Frontal cortex (tissue), 4 donors: ENCODE measurements at places on chromosomes 7 and 10.

GRCh38 chr10:112517451-112517862, 70.4 kb downstream of the VTI1A start:
- DNase-seq: no peak

DNA sequence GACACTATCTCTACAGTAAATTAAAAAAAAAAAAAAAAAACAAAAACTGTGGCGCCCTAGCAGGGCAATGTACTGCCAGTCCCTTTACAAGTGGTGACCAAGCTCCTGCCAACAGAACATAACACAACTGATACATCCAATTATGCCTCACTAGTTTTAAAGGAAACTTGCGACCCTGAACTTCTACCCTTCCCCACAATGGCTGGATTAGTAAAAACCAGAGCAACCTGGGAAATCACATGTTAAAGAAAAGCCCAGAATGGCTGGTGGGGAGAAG, 16.5 kb downstream of the ATE1 start:
- DNase-seq: no peak

DNA sequence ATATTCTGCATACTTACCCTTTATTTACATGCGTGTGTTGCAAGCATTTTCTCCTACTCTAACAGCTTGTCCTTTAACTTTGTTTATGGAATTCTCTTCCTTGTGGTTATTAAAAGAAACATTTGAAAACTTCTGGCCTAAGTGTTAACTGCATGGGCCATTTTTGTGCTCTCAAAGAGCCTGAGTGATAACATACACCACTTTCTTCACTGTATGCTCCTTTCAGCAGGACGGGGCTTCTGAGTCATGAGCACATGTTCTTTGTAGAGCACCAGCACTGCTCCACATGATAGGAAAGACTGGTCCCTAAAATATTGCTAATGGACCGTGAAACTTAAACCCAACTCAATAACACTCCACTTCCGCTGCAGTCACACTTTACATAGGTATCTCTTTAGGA, 1093.6 kb upstream of the GHITM start:
- no peak for DNase-seq

DNA sequence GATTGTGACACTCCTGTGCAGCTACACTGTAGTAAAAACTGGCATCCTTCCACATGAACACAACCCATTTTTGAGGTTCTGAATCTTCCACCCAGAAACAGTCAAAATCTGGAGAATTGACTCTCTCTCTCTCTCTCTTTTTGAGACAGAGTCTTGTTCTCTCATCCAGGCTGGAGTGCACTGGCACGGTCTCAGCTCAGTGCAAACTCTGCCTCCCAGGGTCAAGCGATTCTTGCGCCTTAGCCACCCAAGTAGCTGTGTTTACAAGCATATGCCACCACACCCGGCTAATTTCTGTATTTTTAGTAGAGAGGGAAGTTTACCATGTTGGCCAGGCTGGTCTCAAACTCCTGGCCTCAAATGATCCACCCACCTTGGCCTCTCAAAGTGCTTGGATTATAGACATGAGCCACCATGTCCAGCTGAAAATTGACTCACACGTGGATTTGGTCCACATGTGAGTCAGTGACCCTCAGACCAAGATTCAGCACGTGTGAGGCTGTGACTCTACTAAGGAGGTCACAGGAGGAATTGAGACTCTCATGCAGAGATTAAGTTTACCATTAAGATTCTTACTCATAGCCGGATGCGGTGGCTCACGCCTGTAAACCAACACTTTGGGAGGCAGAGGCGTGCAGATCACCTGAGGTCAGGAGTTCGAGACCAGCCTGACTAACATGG, 12.1 kb upstream of the ZNF107 start:
- no peak for DNase-seq

DNA sequence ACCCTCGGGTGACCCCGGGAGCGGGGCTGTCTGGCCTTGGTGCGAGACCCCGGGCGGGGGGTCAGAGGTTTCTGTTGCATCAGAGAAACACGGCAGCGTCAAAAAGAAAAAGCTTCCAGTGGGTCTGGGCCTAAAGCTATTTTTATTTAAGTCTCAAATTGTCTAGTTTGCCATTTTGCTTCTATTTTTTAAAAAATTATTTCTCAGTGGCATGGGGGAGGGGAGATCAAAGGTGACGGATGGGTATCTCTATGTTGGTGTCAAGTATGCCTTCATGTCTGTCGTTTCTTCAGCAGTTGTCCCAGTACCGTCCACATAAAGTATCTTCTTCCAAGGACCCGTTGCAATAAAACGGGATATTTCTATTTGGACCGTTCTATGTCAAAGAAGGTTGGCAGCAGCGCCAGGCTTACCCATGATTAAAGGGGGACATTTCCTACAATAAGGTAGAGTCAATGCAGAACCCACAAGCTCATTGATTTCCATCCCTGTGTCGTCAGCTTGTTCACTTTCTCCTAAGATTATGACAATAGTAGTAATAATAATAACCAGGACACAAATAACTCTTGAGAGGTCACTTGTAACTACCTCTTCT, 26.0 kb upstream of the VAX1 start:
- DNase-seq: no peak

- DNase-seq: no peak
These were observed 322.6 kb upstream of the KIAA1217 start for GRCh38 chr10:23886355-23886754.

DNA sequence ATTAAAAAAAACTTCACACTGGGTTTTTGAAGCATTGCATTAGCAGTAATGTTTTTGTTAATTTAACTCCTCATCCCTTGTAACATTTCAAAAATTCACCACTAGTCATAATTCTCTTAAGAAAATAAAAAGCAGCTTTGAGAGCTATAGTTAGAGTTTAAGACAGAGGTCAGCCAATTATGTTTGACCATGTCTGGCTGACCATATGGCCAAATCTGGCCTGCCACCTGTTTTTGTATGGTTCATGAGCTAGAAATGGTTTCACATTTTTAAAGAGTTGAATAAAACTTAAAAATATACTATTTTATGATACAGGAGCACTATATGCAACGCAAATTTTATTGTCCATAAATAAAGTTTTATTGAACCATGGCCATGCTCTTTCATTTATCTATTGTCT, 73.0 kb upstream of the LRRTM3 start:
- DNase-seq: no peak

- DNase-seq: no peak
These were observed 132.9 kb upstream of the PLXDC2 start for GRCh38 chr10:19683356-19683755.
